ENCODE measurements at places on chromosomes 11 and 22. TPM values are rescaled to one million over a fixed set of nuclear protein-coding genes. Genes with fewer than 3 reads are reported as not detected.

DNA sequence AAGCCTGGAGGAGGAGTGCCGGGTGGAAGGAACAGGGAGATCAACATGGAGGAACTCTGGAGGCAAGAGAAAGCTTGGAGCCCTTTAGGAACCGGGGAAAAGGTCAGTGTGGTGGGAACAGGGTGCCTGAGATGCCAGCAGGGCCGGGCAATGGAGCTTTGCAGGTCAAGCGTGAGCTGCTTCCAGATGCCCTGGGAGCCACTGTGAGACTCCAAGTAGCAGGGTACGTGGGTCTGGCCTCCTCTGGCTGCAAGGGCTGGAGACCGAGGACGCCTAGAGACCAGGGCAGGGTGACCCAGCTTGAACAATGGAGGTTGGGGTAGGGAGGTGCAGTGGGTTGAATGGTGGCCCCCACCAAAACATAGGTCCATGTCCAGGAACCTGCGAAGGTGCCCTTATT lies 15.6 kb upstream of the EMID1 start:
- no peak for DNase-seq

GRCh38 chr11:74175920-74176319 lies 4.8 kb downstream of the PPME1 start:
- DNase-seq = no peak

GRCh38 chr22:42270176-42270509 lies 310 bp downstream of the TCF20 start:
- DNase-seq = no peak

The TRIM22 gene
- 22.4 TPM for total RNA-seq

DNA sequence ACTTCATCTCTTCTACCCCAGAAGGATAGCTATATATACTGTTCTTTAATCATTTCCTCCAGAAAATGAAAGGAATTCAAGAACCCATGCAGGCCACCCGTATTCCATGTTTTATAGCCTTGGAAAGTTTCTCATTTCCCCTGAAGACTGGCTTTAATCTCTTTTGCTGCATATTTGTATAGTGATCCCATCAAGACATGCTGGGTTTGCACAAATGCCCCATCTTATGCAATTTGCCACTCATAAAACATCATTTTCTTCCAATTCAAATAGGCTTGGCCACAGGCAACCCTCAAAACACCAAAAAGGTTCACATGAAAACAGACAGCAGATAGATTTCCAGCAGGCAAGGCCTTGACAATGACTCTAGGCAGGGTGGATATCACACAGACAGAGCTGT lies 28.3 kb upstream of the APOA1 start:
- DNase-seq = no peak

DNA sequence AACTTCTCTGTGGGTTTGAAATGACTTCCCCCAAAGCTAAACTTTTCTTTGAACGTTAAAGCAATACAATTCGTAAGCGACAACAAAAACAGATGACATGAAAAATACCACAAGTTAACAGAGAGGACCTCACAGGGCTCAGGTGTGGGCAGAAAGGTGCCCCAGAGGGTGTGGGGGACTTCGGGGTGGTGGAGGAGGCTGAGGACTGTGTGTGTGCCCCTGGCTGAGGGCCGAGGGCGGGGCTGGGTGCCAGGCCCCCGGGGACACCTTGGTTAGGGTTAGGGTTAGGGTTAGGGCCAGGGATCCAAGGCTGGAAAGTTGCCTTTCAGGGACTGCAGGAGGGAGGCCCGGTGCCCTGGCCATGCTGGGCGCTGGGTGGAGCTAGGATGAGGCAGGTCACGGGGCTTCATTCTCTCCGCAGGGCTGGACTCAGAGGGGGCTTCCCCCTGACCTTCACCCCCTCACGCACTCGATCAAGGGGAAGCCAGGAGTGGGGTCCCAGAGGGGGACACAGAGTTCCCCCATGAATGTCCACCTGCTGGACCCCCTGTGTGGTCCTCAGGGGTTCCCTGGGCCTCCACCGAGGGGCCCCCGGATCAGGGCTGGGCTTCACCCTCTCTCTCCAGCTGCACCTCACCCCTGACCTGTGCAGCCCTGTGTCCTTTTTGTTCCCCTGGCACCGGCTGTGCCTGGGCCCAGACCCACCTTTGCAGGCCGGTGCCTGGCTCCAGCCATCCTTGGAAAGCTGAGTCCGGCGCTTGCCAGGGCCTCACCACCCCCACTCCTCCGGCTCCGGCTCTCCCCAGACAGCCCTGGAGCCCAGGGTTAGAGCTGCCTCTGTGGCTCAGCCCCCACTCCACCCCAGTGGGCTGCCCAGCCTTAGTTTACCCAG lies 7.0 kb downstream of the TNNI2 start:
- DNase-seq = no peak

GRCh38 chr11:70400643-70401042 lies 2.3 kb downstream of the CTTN start:
- no peak for DNase-seq

The TEX12 gene
- total RNA-seq = 0.54 TPM

The MRGPRX3 gene
- total RNA-seq = not detected

GRCh38 chr22:28243539-28243938 lies 324.5 kb upstream of the PITPNB start:
- no peak for DNase-seq

DNA sequence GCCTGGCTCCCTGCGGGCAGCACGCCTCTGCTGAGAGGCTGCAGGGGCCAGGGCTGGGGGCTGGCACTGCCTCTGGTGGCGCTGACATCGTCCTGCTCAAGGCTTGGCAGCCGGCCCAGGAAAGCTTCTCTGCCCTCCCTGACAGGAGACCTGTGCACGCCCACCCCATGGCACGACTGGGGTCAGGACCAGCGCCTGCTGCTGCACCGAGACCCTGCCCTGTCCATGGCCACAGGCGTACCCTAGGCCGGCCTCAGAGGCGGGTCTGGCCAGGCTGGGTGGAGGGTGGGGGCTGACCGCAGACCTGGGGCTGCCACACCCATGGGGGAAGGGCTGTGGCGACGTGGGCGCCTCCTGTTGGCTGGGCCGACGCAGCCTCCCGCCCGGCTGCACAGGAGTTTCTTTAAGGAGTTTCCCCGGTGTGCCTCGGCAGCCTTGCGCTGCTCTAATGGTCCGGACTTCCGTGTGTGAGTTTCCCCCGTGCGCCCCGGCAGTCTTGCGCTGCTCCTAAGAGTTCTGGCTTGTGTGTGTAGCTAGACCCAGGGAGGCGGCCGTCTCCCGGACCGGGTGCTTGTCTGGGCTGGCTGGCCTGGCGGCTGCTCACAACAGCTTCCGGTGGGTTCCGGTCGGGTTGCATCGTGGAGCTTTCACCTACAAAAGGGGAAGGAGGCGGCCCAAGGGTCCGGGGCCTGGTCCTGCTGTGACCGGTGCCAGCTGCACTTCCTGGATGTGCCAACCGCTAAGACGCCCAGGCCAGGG lies 4.6 kb downstream of the TRABD start:
- DNase-seq = peak; percentile 93

DNA sequence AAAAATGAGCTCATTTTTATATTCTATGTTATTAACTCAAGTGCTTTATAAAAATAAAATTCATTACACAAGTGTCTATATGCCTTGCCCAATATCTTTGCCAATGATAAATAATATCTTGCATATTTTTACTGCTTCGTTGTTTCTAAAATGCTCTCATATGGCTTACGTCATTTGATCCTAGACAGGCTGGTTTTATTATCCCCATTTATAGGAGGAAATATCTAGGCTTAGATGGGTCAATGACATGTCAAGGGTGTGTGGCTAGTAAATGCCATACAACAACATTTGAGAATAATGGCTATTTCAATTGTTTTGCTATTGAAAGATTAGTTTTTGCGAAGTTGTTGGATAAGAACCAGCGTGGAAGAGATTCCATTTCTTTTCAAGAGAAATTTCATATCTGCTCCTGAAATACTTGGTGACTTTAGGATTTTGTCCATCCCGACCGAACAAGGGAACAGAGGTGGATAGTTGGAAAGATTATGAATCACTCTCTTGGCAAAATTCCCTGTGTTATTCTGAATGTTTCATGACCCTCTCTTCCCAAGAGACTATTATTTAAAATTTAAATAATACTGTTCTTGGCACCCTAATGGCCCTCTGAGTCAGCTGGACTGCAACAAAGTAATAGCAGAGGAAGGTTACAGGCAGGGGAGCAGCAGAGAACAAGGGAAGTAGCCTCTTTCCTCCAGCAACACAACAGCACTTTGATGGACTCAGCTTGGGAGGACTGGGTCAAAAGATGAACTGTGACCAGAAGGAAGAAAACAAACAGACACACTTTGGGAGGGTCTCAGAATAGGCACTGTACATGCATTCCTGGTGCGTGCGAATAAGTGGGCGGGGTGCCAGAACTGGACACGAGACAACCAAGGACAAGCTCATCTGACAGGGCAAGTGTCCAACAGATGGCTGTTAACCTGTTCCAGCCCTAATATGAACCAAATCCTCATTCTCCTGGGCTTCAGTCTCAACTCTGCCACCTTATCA lies 94.5 kb downstream of the ME3 start:
- peak; percentile 72 for DNase-seq

DNA sequence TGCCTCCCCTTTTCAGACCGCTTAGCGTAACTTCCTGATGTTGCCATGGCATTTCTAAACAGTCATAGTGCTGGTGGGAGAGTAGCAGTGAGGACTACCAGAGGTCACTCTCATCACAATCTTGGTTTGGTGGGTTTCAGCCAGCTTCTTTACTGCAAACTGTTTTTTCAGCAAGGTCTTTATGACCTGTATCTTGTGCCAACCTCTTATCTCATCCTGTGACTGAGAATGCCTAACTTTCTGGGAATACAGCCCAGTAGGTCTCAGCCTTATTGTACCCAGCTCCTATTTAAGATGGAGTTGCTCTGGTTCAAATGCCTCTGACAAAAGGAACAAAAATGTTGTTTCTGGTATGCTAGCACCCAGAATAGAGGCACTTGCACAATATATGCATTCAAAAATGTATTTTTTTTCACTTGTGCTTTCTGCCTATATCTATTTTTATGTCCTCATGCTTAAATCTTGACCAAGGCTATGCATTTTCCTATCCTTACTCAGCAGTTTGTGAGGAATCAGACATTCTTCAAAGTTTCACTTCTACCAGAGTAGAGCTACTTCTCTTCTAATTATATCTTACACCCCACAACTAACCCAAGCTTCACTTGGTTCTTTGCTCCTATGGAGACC lies 16.1 kb upstream of the OR51M1 start:
- no peak for DNase-seq

- DNase-seq = no peak
These were observed 6.9 kb upstream of the LRRC32 start for GRCh38 chr11:76677458-76677765.

The TRIM51 gene
- total RNA-seq = not detected

The MYBPC3 gene
- total RNA-seq = 2,397 TPM

Measured in Right ventricle myocardium inferior (tissue), 1 donor.